ENCODE measurements at places on chromosomes 3 and 15.

GRCh38 chr3:162678941-162679340 lies 1182.3 kb downstream of the OTOL1 start:
- no peak for DNase-seq

DNA sequence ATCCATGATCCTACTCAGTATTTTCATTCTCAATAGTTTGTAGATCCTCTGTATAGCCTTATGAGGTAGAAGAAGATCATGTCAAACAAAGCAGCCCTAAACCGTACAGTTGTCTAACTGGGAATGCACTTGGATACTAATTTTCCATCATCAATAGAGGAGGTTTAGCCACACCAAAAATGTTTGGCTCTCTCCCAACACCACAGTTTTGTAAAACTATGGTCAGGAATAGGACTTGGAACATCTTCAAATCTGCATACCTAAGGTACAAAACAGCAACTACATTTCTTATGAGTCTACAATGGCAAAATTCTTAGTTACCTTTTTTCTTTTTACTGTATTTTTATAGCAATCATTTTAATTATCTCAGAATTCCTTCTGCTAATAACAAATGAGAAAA lies 1001.6 kb downstream of the ROBO2 start:
- DNase-seq, result no peak

GRCh38 chr3:41600616-41601015 lies 361.3 kb downstream of the ULK4 start:
- DNase-seq, result no peak

DNA sequence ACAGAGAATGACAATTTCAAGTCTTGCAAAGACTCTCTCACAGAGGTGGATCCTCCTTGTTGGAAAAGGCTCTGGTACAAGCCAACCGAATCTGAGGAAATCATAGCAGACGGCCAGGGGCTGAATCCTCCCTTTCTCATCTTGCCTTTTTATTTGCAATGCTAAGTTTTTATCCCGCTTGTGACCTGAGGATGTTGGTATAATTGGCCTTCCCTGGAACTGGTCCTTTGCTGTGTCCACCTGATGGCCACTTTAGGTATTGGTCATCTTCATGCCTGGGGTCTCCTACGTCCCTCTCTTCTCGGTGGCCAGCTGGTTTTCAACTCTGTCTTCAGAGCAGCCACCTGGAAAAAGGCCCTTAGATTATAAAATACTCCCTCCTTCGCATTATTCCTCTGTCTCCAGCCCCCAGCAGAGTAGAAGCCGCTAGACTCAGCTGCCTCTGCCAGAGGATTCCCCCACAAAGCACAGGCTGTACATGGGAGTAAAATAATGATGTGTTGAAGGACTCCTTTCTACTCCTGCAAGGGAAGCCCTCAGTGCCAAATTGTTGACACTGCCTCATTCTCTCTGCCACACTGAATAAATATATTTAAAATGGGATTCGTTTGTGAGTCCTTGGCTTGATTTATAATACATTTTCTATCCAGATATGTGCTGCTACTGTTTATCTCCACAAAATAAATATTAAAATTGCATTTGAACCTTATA lies 208.9 kb upstream of the CFAP20DC start:
- no peak for DNase-seq

DNA sequence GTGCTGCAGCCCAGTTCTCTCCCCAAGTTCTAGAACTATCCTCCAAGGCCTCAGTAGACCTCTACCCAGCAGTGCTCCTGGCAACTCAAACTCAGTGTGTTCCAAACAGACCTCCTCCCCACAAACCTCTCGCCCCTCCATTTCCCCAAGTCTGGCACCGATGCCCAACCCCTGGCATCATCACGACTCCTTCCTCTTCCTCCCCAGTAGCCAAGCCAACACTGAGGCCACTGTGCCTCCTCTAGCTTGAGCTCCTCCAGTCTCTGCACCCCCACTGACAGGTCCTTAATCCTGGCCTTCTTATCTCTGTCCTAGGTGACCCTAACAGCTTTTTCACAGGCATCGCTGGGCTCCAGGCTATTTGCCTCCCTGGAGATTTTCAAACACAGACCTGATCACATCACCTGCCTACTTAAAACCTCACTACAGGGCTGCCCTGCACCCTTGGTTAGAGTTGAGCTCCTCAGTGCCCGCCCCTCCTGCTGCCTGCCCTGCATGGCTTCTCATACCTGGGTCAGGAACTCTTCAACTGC lies 6.8 kb downstream of the ARPIN start:
- no peak for DNase-seq

GRCh38 chr3:36493051-36493450 lies 112.7 kb downstream of the STAC start:
- no peak for DNase-seq

DNA sequence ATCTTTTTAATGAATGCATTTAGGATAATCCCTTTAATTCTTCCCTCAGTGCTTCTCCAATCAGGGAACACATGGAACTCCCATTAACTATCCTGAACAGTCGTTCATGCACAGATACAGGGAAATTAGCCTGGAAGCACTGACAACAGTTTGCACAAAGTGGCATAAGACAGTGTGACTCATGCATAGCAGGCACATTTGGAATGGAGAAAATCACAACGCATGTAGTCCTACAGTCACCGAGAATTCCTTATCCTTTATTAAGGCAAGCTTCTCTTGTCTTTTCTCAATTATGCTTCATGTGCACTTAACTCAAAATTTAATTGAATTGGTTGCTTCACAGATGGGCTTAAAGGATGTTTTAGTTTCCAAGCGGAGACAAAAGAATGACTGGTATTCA lies 155.0 kb upstream of the CRBN start:
- DNase-seq, result no peak

- no peak for DNase-seq
These were observed 1018.2 kb downstream of the DIPK2A start for GRCh38 chr3:144989807-144990206.

- no peak for DNase-seq
These were observed 132.4 kb downstream of the GOLGA6L6 start for GRCh38 chr15:20409247-20409646.

GRCh38 chr3:171898192-171898591 lies 55.0 kb downstream of the TMEM212 start:
- DNase-seq, result no peak

DNA sequence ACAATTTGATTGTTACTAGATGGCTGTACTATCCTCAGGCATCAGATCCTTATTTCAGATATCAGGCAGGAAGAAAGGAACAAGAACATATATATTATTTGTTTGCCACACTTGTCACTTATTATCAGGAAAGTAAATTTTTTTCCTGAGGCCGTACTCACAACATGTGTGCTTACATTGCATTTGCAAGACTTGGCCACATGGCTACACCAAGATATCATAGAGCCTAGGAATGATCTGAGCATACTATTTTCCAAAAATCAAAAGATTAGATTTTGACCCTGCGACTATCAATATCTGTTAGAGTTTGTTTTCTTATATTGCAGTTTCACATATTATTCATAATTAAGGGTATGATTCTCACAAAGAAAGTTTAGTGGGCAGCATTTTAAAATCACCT lies 426.2 kb upstream of the BCHE start:
- no peak for DNase-seq

- DNase-seq, result no peak
These were observed 268.4 kb downstream of the IGSF11 start for GRCh38 chr3:118766306-118766669.

- DNase-seq, result no peak
These were observed 131.1 kb downstream of the NUP210 start for GRCh38 chr3:13288732-13289718.

DNA sequence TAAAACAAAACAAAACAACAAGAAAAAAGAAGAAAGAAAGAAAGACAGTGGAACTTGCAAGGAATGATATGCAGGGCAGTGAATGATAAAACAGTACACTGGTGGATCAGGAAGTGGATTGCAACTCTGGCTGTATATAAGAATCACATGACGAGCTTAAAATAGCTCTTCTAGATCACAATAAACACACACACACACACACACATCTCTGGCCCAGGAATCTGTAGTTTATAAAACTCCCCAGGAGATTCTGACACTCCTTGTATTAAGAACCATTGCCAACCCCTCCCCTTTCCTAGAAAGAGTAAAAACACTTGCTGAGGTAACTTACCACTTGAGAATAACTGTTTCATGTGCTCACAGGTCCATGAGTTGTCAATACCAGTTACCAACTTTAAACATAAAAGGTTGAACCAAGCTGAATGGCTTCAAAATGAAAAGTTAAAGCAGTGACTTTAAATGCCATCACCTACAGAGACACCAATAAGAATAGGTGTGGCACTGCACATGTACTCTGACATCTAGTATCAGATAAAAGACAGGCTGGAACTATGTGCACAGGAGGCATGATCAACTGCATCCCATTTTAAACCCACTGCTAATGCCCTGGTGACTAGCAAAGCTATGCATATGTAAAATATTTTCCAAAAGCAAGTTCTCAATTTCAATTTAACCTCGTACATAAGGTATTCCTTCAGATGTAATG lies 3.9 kb downstream of the CPOX start:
- DNase-seq, result no peak

DNA sequence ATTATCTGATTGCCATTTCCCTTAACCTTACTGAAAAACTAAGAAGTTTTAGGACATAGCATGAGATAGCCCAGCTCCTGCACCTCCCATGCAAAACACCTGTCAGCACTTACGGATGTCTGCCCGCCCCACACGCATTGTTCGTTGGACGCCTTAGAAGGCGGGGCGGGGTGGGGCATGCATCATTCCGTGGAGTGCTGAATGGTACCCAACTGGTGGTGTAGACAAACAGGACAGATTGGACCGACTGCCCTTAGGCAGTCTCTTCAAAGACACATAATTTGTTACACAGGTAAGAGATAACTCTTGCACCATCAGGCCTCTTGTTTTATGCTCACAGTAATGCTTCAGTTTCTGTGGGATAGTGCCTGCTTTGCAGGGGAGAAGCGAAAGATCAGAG lies 93.8 kb downstream of the SMAD6 start:
- DNase-seq, result no peak

DNA sequence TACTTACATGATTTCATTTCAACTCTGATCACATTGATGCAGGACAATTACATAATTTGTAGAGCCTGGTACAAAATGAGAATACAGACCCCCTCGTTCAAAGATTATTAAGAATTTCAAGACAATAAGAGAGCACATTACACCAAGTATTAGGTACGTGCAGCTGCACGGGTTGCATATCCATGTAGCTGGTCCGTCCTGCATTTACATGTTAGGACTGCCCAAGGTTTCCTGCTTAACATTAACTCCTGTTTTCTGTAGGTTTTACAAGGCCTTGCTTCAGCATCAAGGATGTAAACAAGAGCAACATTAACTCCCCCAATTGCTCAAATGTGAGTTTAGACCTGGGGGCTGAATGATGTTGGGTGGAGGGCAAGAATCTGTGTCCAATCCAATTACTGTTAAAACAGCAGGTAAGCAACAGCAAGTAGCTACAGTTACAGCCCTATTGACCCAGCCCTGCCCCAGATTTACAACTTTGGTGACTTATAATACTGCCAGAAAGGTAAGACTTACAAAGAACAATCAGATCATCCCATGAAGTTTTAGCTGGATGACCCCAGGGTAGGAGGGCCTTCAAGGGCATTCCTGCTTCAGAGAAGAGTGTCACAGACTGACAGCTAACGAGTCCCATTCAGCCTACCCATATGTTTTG lies 127.4 kb upstream of the PPP2R3A start:
- no peak for DNase-seq

- no peak for DNase-seq
These were observed 189.4 kb downstream of the TJP1 start for GRCh38 chr15:29632671-29633406.

GRCh38 chr3:72329354-72329753 lies 518.9 kb downstream of the SHQ1 start:
- DNase-seq, result no peak

DNA sequence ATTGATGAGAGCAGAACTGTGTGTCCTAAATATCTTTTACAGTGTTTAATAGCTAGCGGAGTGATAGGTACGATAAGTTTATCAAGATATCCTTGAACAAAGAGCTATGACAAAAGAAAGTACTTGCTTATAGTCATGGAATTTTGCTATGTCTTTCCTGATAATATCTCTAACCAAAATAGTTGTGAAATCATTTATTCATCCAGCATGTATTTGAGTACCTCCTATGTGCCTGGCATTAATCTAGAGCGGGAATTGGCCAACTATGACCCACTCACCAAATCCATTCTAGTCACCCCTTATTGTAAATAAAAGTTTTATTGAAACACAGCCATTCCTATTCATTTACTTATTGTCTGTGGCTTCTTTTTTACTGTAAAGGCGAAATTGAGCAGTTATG lies 46.6 kb downstream of the ZFAND6 start:
- DNase-seq, result no peak

GRCh38 chr3:22777834-22778233 lies 425.3 kb upstream of the UBE2E2 start:
- no peak for DNase-seq

GRCh38 chr15:68404056-68404798 lies 27.7 kb downstream of the ITGA11 start:
- DNase-seq, result no peak

- DNase-seq, result no peak
These were observed 142.4 kb upstream of the TMC3 start for GRCh38 chr15:81516461-81516860.

DNA sequence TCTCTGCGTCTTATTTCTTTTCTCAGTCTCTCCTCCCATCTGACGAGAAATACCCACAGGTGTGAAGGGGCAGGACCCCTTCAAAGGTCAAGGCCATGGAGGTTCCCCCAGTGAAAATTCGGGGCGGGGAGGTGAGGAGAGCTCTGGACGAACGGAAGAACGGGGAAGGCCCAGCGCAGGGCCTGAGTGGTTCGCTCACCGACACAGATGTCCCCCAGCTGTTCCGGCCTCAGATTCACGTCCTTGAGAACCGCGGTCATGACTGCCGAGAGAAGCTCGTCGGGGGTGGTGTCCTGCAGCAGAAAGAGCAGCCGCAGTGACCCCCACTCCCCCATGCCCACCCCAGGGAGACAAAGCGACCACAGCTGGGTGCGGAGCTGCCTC lies 542 bp downstream of the ACAA1 start:
- DNase-seq, result no peak

DNA sequence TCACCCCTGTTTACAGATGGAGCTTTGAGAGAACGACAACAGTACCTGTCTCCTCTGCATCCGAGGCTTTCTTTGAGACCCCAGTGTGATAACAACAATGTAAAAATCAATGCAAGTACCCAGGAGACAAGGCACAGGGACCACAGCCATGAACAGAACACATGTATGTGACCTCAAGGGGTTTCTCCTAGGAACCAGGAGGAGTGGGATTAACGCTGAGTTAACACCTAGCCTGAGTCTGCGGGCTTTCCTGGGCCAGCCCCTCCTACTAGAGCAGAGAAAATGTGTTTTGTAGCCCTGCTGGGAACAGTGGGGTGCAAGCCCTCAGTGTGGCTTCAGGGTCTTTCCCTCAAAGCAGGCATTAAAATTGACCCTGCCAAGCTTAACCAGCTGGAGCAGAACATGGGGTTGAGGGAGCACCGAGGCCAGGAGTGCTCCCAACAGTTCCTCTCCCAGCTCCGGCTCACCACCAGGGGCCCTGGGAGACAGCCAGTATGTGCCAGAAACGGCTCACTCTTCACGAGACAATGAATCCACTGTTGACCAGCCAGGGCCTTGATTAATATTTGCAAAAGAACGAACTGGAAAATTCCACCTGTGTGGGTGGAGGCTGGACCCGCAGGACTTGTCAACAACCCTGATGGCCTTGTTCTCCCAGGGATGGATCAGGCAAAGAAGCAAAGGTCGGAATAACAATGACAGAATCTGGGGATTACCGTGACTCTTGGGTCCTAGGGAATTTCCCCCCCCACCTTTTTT lies 3.6 kb downstream of the CHDH start:
- DNase-seq, result no peak

All from NK-92 treated with Interleukin-12 subunit alpha and Interleukin-12 subunit beta, amount 100 ng/mL, for 24 hours (cell line).